Suppressor macrophage (primary cell): ENCODE measurements at places on chromosomes 6 and 20.

- no peak for DNase-seq
Measured at GRCh38 chr20:13356591-13356990, 135.5 kb downstream of the ISM1 start.

GRCh38 chr6:128135325-128135724 lies 234.5 kb upstream of the THEMIS start:
- DNase-seq, result no peak

DNA sequence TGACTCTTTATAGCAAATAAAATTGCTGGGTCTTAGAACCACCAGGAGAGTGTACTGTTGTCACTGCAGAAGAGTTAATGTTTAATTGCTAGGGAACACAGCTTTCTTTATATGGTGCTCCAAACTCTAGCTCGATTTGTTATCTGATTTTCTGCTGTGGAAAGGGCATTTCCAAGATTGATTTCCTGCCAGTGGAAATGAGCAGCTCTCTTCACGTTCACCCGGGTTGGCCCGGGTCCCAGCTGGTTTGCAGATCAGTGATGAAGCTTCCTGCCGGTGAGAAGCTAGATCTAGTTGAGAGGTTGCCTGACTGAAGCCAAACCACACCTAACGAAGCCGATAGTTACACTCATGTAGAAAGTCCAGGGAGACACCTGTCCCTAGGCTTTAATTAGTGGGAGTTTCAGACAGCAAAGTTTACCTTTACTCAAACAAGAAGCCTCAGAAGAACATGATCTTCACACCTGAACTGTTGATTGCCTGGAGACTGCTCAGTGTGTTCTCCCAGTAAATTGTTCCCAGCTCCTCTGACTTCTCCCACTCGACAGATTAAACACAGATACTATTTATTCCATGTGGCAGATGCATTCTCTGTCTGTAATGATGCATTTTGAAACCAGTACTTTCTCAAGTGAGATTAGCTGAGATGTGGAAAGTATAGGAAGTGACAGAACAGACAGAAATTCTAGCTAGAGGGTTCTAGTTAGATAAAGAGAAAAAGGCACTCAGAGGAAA lies 27.8 kb downstream of the PAQR8 start:
- DNase-seq, result peak; percentile 7

GRCh38 chr6:26025894-26026832 lies 61.1 kb upstream of the HFE start:
- DNase-seq, result peak; percentile 95

DNA sequence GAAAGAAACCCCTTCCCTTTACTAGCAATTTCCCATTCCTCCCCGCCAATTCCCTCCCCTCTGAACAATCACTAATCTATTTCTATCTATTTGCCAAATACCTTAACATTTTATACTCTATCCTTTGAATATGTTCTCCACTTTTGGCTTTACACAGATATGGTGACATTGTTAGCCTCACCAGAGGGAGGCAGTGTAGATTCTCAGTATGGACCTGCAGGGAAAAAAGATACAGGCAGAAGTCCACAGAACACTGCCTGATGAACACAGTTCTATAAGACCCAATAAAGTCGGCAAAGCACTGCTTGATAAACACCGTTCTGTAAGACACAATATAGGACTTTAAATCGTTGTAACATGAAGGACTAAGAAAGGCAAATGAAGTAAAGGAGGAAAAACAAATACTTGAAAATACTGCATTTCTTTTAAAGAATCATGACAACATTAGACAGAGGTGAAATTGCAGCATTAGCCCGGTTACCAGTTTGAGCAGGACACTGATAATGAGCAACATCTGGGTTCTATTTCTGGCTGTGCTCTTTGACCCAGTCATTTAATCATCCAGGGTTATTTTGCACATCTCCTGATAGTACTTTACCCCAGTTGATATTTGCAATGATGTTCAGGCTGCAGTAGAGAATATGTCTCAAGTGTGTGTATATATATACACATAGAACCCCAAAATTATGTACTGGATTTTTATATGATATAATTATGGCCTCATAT lies 296.8 kb downstream of the UTRN start:
- peak; percentile 57 for DNase-seq

- DNase-seq, result peak; percentile 71
Measured at GRCh38 chr6:167157863-167158262, at the start of gene GPR31. Gene GPR31, minus strand, starts transcription at chr6:167157980. Its CDS starts 149 bp downstream, at chr6:167157831.

DNA sequence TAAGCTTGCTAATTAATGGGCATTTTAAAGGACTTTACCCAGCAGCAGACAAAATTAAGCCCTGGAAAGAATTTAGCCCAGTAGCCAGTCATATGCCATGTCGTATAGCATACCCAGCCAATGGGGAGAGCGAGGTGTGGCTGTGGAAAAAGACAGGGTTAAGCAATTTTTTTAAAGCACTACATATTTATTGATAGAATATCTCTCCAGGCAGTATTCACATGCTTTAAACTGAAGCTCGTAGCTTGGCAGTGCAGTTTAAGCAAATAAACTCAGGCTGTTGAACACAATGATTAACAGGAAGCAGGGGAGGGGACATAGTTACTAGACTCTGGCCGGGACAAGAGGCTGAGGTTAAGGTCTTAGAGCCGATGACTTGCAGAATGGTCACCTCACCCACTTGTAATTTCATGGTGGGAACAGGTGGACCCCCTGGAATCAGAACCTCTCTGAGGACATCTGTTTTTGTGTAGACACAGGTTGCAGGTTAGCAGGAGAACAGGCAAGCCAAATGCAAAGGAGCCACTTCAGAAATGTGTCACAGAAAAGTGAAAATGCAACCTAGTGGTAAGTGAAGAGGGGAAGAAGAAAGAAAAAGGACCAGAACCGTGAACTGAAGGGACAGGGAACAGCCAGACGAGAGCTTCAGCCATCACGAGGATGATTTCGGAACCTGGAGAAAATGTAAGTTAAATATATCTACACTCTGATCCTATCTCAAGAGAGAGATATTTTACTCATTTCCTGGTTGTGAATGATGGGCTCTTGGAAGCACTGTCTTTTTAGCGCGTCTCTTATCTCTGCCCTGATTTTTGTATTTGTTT lies 7.2 kb downstream of the GCNT2 start:
- DNase-seq, result peak; percentile 66
